Stimulated activated CD8-positive, alpha-beta memory T cell treated with anti-CD3 and anti-CD28 coated beads, Interleukin-15, amount 100 ng/mL, for 1 hour (primary cell): ENCODE measurements at places on chromosomes 11 and 22.

- no peak for DNase-seq
Observed at GRCh38 chr11:111978028-111978771, 41.1 kb downstream of the DIXDC1 start.

GRCh38 chr11:123235117-123235655 is 40.1 kb upstream of the CLMP start:
- peak; percentile 8 for DNase-seq

DNA sequence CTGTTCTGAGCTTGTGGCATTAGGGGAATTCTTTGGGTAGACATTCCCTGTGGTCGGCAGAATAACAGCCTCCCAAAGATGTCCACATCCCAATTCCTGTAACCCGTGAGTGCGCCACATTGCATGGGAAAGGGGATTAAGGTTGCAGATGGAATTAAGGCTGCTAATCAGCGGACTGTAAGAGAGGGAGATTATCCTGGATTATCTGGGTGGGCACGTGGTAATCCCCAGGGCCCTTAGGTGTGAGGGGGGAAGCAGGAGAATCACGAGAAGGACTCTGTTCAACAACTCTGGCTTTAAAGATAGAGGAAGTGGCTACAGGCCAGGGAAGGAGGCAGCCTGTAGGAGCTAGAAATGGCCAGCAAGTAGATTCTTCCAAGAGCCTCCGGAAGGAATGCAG is 16.0 kb downstream of the CACNG2 start:
- no peak for DNase-seq

- no peak for DNase-seq
Observed at GRCh38 chr11:45382133-45382878, 96.2 kb upstream of the SYT13 start.

- DNase-seq: no peak
Observed at GRCh38 chr22:19709063-19709769, 5.1 kb upstream of the SEPTIN5 start.

GRCh38 chr11:48033918-48034341 is 53.6 kb downstream of the PTPRJ start:
- DNase-seq: no peak

DNA sequence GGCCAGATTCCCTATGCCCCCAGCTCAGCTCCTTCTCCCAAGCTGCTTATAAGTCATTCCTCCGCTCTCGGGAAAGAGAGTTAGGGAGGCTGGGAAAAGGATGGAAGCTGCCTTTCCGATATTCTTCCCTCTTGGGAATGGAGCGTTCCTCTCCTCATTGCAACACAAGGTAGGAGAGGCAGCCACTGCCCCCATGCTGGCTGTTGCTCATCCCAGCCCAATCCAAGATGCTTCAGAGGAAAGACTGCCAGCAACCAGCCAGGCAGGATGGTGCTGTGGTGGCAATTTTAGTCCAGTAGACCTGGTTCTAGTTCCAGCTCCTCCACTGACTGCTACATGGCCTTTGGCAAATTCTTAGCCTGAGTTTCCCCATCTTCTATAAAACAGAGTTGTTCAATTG is 13.7 kb upstream of the C11orf96 start:
- no peak for DNase-seq

GRCh38 chr11:125376856-125377255 is 119.2 kb downstream of the FEZ1 start:
- DNase-seq: no peak

DNA sequence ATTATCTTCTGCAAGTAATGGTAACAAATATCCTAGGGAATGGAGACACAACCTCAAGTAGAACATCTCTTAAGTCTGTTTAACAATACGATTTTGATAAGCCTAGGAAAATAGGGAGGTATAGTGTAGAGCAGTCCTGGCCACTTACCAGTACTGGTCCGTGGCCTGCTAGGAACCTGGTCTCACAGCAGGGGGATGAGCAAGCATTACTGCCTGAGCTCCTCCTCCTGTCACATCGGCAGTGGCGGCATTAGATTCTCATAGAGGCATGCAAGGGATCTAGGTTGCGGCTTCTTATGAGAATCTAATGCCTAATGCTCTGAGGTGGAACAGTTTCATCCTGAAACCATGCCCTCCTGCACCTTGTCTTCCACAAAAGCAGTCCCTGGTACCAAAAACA is 4.4 kb downstream of the OR51V1 start:
- no peak for DNase-seq

DNA sequence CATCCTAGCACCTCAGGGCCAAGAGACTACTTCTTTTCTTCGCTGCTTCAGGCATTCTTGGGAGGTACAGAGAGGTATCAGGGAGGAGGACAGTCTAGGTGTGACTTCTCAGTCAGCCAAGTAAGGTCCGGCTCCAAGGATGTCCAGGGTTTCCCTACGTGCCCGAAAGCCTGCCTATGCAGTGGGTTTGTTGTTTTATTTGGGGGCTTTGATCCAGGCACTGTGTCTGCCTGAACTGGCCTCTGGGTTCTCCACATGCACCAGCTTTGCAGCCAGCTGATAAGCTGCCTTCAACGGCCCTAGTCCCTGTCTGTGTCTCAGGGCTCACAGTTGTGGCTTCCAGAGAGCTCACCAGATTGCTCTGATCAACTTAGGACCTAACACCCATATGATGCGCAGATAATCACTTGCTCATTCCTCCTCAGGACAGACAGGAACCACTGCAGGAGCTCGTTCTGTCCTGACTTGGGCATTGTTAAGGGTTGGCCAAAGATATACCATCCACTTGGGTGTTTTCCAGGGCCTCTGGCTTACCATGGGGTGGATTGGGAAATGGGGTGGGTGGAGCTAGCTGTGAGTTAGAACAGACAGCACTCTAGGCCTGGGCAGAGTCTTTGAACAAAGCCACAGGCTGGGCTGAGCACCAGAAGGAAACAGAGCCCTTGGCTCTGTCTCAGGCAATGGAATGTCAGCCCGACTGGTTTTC is 45.5 kb upstream of the CRYBB3 start:
- DNase-seq: no peak

DNA sequence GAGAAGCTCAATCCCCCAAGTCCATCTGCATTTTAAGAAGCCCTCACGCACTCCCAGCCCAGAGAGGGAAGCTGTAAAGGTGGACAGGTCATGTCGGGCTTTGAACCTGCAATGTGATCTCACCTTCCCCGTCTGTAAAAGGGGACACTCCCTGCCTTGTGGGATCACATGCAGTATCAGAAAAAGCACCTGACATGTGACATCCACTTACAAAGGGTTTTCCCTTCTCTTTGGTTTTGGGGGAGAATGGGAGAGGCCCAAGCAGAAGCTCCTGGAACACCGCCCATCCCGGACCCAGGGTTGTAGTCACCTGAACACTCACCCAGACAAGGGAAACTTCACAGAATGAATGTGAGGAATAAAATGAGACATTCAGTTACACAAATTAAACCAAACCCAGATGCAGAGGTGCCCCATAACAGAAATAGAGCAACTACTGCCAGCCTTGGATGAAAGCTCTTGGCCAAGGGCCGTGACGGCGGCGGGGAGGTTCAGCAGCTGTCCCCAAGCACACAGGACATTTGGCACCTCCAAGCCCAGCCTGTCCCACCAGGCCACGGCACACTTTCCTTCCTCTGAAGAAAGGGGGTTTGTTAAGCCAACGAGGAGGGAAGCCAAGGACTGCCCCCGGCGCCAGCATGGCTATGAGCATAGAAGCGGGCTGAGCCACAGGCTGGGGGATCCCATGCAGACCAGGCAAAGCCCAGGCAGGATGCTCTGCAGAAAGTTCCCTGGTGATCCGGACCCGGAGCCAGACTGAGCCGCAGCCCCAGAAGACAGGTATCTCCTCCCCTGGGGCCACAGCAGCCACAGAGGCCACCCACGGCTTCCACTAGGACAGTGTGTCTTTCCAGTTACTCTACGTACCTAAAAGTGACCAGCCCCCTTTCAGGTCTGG is 3.8 kb downstream of the BID start:
- DNase-seq: no peak

DNA sequence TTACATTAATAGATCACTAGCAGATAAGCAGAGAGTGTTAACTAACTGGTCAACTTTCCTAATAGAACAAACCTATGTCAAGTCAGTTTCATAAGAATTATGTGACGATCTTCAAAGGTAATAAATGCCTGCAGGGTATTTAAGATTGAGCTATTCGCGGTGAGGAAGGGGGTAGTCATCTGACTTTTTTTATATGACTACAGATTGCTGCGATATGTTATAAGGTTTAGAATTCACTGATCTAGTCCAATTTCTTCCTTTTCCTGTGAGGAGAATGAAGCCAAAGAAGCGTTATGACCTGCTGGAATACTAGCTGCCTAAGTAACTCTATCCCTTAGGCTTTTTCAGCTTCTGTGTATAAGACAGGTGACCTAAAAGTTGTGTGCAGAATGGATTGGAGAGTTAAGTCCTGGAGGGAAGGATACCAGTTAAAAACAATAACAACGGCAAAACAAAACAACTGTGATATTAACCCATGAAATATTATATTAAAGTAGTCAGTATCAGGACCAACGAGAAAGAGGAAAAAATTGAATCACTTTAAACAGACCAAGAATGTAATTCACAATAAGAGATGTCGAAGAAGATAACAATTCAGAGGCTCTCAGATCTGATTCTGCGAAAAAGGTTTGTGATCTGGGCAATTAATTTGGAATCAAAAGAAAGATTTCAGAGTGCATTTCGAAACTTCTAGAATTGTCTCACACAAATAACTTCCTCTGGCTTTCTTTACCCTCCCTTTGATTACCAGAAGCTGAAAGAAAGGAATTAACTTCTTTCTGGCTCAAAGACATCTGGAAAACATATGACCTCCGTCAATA is 630 bp downstream of the CASP4 start:
- DNase-seq: no peak

- no peak for DNase-seq
Observed at GRCh38 chr11:116641561-116642045, 131.2 kb downstream of the BUD13 start.

- DNase-seq: no peak
Observed at GRCh38 chr11:34235591-34236071, 122.2 kb downstream of the ABTB2 start.

GRCh38 chr11:27468995-27469695 is 3.4 kb downstream of the LGR4 start:
- DNase-seq: no peak

DNA sequence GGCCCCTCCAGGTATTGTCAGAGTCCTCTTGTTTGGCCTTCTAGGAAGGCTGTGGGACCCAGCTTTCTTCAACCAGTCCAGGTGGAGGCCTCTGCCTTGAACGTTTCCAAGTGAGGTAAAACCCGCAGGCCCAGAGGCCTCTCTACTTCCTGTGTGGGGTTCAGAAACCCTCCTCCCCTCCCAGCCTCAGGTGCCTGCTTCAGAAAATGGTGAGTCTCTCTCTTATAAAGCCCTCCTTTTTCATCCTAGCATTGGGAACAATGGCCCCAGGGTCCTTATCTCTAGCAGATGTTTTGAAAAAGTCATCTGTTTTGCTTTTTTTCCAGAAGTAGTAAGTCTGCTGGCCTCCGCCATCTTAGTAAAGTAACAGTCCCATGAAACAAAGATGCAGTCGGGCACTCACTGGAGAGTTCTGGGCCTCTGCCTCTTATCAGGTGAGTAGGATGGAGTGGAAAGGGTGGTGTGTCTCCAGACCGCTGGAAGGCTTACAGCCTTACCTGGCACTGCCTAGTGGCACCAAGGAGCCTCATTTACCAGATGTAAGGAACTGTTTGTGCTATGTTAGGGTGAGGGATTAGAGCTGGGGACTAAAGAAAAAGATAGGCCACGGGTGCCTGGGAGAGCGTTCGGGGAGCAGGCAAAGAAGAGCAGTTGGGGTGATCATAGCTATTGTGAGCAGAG is at the start of gene CD3E:
TSS of gene CD3E (plus strand) at position 163 of the 681 bp plus-strand sequence. CDS start at position 386, 223 bp downstream.
- no peak for DNase-seq

- no peak for DNase-seq
Observed at GRCh38 chr11:86492370-86493010, 117.8 kb downstream of the CCDC81 start.

- DNase-seq: no peak
Observed at GRCh38 chr11:102117472-102118113, 7.3 kb downstream of the YAP1 start.

DNA sequence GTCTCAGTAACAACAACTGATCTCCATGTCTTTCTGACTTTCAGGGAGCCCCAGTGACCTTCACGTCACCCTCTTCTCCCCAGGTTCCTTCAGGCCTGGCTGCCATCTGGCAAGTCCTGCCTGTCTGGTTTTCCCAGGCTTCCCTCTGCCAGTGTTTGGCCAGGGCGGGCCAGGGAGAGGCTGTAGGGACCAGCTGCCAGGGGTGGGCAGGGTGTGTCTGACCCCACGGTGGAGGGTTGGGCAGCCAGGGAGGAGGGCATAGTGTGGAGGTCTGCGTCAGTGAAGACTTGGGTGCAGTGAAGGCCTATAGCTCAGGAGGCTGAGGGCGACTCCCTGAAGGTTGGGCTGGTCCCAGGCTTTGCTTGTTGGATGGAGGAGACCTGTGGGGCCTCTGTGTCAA is 11.9 kb upstream of the MRGPRX2 start:
- DNase-seq: no peak

GRCh38 chr22:29129808-29130140 is 56.9 kb downstream of the KREMEN1 start:
- no peak for DNase-seq

DNA sequence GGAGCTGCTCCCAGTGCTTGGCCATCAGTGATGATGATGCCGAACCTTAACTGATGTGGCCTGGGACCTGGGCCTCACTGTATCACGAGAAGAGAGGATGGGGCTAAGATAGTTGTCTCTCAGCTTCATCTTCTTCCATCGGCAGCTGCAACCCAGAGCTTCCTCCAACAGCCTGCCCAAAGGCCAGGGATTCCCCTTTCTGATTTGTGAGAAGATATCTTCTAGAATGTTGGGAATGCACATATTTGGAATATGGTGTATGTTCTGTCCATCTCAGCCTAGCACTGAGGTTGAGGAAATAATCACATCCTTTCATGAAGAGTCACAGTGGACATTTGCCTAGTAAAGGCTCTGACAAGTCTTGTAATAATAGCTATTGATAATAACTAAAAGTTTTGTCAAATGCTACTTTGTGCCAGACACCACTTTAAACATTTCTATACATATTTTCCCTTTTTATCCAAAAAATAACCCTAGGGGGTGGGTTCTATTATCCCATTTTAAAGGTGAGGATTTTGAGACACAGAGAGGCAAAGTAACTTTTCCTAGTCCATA is 73.1 kb downstream of the COMMD9 start:
- DNase-seq: no peak

DNA sequence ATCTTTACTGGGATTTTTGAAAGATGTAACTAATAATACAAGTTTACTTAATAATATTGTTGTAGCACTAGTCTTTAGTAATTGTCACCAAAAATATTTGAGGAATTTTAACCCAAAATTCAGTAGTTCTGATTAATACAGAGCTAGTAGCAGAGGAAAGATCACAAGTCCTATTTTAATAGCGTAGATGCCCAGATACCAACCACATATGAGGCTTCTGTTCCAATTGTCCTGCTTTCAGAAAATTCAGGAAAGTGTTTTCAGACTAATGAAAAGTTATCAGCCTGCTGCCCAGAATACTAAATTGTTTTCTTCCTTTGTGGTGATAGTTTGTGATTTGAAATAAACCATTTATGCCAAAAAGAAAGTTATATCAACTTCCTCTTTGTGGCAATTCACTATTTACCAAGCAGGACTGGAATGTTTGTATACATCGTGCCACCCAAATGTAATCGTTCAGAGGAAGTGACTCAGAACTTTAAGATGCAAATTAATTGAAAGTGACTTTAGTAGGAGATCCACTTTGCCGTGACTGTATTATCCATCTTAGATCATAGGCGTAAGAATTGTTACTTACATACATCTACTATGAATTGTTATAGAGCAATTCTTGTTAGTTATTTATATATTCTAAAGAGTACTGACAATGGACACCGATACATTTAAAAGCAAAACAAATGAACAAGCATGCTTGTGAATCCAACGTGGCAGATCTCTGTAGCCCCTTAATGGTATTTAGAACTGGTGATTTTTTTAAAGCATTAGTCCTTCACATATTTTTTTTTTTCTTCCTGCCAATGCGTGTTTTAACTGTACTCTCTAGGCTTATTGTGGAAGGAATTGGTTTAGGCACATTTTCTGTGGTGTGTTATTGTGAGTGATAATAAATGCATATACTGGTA is 231.0 kb downstream of the DDX10 start:
- DNase-seq: no peak
